ENCODE measurements at places on chromosomes 7 and 10.

GRCh38 chr7:97844036-97844435, 28.2 kb downstream of the ASNS start:
- DNase-seq = no peak

GRCh38 chr10:79046326-79046725, 22.4 kb upstream of the ZMIZ1 start:
- DNase-seq = no peak

GRCh38 chr10:34859170-34859569, 44.1 kb upstream of the PARD3 start:
- DNase-seq = no peak

DNA sequence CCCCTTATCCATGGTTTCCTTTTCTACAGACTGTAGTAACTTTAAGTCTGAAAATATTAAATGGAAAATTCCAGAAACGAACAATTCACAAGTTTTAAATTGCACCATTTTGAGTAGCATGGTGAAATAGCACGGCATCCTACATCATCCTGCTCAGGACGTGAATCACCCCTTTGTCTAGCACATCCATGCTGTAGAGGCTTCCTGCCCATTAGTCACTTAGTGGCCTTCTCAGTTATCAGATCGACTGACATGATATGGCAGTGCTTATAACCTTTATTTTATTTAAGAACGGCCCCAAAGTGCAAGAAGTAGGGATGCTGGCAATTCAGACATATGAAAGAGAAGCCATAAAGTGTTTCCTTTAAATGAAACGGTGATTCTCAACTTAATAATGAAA, 82.7 kb downstream of the CPXM2 start:
- no peak for DNase-seq

- no peak for DNase-seq
These were observed 253.8 kb downstream of the CREB5 start for GRCh38 chr7:28666154-28666553.

DNA sequence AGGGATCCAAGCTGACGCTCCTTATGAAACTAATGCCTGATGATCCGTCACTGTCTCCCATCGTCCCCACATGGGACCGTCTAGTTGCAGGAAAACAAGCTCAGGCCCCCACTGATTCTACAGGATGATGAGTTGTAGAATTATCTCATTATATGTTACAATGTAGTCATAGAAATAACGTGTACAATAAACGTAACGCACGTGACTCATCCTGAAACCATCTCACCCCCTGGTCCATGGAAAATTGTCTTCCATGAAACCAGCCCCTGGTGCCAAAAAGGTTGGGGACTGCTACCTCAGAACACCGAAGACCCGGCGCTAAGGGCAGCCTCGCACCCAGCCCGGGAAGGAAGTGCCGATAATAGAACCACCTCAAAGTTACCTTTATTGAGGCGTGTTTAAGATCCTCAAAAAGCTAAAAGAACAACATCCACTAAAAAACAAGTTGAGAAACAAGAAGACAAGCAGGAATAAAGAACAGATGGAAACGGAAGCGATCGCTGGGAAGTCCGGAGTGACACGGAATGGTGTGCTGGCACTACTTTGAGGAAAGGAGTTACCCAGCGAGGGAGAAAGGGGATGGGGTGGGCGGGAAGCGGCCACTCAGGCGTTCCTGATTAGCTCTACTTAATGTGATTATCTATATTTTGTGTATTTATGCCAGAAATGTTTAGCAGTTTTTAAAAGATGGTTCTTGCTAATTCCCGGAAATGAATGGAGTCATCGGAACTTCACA, 50.1 kb upstream of the PRKAR1B start:
- no peak for DNase-seq

DNA sequence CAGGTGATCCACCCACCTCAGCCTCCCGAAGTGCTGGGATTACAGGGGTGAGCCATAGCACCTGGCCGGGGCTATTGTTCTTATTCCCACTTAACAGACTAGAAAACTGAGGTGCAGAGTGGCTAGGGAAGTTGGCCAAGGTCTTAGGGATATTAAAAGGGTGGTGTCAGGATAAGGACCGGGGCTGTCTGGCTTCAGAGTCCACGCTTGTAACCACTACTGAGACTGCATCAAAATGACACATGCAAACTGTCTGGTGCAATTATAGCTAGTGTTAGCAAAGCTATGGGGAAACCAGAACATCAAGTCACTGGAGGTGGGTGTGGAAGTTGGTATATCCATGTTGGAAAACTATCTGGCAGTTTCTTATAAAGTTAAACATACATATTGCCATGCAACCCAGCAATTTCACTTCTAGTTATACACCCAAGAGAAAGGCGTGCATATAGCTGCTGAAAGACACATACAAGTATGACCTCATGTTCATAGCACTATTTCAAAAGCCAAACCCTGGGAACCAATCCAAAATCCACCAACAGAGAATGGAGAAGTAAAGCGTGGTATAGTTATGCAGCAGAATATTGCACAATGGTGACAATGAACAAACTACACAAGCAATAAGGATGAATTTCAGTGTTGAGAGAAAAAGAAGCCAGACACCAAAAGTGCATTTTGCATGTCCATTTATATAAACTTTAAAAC, 33.9 kb upstream of the EEPD1 start:
- DNase-seq = no peak

GRCh38 chr7:144057954-144058353, 9.2 kb downstream of the OR2A5 start:
- DNase-seq = no peak

Measured in hypothalamus (tissue), 51 donors.